MCF 10A (cell line): ENCODE measurements at places on chromosomes 4 and X. TPM values are rescaled to one million over a fixed set of nuclear protein-coding genes. Genes with fewer than 3 reads are reported as not detected.
A peak's percentile ranks its signal among the peaks of the same experiment; 100 is the strongest.

GRCh38 chrX:65821721-65822496 lies 154.5 kb downstream of the MSN start:
- peak; percentile 6 for DNase-seq

DNA sequence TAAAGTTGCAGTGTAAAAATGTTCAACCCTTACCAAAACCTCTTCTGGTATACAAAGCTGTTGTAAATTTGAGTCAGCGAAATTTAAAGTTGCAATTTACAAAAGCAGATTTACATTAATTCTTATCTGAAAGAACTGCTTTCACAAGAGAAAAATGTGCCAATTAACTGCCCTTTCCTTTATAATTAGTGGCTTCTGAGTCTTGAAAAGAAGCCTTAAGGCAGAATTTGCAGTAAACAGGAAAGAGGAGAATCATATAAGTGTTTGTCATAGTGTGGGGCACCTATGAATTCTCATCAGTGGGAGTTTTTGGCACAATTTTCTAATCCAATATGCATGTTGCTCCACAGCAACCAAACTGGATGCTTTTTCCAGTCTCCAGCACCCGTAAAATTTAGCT lies 125.3 kb upstream of the GABRG1 start:
- no peak for DNase-seq

DNA sequence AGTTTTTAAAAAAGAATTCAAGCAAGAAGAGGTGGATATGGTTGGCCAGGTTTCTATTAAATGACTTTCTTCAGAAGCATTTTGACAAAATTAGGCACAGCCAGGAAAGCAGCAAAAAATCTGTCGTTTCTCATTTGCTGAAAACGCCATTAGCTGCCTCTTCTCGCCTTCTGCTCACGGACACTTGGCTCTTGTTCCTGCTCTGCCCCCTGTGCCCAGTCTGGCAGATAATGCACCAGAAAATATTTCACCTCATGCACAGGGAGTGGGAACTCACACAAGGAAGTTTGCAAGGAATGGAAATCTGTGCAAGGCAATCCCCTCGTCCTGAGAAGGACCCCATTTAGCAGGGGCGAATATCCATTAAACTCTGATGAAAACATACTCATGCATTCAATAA lies 260.0 kb downstream of the PACRGL start:
- DNase-seq, result no peak

DNA sequence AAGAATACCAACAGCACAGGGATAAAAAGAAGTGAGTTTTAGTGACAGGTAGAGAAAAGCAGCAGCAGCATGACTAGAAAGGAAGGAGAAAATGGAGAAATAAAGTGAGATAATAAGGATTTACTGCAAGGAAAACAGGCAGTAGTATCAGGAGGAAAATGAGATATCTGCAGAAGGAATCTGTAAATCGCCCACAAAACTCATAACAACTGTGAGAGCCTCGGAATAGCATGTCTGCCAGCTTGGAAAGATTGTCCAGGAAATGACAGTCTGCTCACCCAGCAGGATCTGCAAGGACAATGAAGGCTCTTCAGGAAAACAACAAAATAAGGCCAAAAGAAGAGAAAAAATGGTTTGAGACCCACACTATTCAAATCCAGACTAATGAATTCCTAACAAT lies 47.4 kb downstream of the CXXC4 start:
- no peak for DNase-seq

DNA sequence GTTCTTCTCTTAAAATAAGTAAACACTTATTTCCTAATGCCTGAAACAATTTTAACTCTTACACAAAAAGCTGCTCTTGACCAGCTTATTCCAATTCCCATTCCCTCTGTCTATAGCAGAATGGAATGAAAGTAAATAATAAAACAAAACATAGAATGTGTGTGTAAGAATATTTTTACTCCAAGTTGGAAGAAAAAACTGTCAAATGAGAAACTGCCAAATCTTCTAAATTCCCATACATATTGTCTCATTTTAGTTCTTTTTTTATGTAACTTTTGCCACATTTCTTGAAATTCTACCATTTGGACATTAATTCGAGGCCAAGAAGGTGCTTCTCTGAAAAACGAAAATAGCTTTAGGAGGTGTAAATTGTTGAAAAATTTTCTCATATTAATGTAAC lies 477.1 kb downstream of the FAT4 start:
- DNase-seq, result no peak

DNA sequence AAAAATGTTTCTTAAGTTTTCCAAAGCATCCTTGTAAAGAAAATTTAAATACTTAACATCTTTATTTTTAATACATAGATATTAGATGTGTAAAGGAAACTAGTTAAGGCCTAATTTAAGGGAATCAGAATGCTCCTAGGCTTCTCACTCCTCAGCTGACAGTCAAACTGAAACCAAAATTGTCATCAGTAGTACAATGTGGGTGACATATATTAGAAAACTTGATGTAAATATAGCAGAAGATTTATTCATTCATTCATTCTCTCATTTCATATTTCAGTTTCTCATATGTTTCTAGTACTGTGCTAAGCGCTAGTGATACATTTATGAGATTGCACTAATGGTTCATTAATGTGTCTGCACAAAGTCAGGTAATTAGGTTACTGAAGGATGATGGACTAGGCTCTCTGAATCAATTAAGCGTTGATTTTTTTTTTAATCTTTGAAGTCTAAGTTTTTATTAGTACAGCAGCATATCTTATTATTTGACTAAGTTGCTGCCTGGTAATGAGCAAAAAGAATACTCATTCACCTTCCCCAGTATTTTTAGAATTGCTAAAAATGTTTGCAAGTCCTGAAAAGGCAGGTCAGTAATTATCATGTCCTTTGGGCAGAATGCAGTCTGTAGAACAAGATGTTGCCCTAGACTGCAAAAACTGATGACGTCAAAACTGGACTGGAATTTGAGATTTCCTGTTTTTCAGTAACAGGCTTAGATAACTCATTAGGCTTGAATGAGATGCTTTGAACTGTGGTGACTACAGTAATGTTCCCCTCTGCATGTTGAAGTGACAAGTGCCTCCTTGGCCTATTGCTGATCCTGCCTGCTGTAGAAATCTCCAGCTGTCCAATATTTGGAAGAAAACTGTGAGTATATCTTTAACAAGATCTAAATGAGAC lies 128.7 kb downstream of the ARHGAP24 start:
- DNase-seq, result no peak

DNA sequence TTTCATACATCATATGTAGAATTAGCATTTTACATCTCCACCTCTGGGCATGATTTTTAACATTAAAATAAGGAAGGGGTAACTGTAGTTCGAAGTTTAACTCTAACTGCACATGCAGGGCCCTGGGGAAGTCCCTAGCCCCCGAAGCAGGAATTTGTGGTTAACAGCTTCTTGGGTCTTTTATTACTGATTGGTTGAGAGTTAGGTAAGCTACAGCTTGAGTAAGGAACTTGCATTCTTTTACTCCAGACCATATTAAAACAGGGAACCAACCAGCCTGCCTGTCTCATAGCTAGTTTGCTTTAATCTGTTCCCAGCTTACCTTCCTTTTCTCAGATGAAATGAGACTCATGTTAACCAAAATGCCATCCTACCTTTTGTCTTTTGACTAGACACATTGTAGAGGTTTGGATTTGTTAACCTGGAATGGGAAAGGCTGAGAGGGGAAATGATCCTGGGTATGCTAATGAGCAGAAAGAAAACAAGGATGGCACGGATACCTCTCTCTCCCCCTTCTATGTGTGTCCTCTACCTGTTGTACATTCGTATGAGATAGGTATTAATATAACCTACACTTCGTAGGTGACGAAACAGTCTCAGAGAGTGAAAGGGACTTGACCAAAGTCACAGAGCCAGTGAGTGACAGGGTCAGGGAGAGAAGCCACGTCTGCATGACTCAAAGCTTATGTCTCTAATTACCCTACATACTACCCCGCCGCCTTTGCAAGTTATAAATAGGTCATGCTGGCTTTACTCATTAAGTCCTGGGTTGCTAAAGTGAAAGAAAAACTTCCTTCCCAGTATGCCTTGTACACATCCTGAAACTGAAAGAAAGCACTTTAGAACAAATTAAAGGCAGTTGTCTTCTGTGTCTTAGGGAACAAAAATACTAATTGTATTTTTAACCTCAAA lies 119.5 kb upstream of the AFF2 start:
- peak; percentile 50 for DNase-seq

The CDKL5 gene
- total RNA-seq, result 8.2 and 8.3 TPM in 2 replicates

DNA sequence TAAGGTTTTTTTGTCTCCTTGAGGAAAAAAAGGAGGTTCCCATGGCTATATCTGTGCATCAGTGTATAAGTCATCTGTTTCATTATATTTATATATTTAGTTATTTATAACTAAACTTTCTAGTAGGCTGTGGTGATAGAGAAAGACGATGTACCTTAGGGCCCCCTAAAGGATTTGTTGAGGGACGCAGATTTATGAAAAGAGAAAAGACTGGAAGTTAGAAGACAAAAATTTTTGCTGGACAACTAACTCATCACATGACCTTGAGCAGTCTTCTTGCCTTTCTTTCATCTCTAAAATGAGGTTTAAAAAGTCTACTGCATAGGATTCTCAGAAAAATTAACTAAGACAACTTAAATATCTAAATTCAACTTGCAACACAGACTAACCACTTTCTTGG lies 6.1 kb downstream of the GASK1B start:
- DNase-seq, result no peak

DNA sequence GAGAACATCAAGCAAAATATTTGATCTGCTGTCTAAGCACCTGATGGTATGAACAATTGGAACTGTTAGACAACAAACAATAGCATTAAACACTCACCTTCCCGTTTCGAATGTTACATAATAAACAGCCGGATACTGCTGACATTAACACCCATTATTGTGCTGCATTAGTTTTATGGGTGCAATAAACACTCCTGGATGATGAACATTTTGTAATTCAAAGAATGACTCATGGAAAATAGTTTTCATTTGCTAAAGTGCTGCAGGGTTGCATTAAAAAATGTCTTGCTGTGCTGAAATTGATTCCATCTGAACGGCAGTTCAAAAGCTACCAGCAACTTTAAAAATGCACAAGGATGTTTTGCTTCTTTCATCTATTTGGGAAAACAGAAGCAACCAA lies 100.8 kb upstream of the SORBS2 start:
- peak; percentile 56 for DNase-seq

- no peak for DNase-seq
These were observed 63.5 kb upstream of the PJA1 start for GRCh38 chrX:69228732-69229131.

The BMPR1B gene
- 17.2 and 18.8 TPM in 2 replicates for total RNA-seq

DNA sequence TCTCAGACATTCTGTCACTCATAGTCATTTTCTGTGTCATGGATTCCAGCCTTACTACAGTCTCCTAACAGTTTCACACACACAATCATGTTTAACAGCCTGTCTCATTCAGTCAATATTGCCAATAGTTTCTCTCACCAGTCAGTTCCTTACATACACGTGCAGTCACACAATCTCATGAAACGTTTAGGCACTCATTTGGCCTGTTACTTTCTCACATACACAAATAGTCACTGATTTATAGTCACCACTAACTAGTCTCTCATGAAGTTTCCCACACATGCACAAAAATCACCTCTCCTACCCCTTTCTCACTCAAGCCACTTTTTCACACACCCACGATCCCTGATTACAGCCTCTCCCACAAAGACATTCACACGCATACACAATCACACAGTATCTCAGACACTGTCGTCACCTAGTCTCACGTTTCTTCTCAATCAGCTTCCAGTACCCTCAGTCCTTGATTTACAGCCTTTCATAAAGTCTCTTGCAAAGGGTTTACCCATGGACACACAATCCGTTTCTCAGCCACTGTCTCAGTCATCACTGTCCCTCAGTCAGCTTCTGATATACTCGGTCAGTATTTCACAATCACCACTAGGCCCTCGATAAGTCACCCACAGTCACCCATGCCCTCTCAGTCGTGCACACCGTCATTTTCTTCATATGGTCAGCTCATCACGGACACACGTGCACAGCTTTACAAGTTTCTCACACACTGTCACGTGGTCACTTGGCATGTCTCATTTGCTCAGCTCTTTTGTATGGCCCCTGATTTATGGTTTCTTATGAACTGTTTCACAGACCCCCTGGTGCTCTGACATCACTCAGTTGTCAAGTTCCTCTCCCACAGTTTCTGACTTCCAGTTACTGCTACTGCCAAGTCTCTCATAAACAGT lies 4.2 kb upstream of the CFP start:
- DNase-seq, result no peak

- no peak for DNase-seq
These were observed 972.1 kb downstream of the C4orf33 start for GRCh38 chr4:130068072-130068471.

The NPY1R gene
- total RNA-seq, result 0.63 and 2.8 TPM in 2 replicates

- DNase-seq, result no peak
These were observed 58.3 kb downstream of the TLR10 start for GRCh38 chr4:38724475-38724808.

The ADH1B gene
- 24.2 and 32.0 TPM in 2 replicates for total RNA-seq

The HOPX gene
- not detected in 2 replicates for total RNA-seq

The UBA6 gene
- 83.1 and 97.4 TPM in 2 replicates for total RNA-seq

GRCh38 chr4:118760493-118760892 lies 75.3 kb downstream of the METTL14 start:
- no peak for DNase-seq

DNA sequence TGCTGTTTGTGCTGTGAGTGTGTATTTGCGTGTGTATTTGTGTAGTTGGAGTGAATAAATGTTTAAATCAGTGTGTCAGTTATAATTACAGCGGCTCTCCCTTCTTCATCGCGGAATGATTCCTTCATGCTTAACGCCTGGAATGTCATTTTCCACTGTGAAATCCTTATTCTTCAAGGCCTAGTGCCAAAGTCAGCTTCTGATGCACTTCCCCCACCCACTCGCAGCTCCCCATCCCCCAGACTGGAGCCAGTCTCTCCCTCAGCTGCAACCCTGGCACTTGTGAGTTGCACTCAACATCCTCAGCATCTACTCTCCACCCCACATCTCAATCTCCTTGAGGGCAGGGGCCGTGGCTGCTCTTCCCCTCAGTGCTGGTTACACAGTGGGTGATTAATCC lies 583.0 kb downstream of the BCOR start:
- DNase-seq, result no peak

The TLR6 gene
- 7.7 and 11.4 TPM in 2 replicates for total RNA-seq

- DNase-seq, result no peak
These were observed 22.1 kb upstream of the OPN1LW start for GRCh38 chrX:154121961-154122360.

- no peak for DNase-seq
These were observed 98.8 kb upstream of the STX18 start for GRCh38 chr4:4640692-4641091.

- DNase-seq, result peak; percentile 18
These were observed 18.4 kb upstream of the CTSO start for GRCh38 chr4:155972098-155972497.

DNA sequence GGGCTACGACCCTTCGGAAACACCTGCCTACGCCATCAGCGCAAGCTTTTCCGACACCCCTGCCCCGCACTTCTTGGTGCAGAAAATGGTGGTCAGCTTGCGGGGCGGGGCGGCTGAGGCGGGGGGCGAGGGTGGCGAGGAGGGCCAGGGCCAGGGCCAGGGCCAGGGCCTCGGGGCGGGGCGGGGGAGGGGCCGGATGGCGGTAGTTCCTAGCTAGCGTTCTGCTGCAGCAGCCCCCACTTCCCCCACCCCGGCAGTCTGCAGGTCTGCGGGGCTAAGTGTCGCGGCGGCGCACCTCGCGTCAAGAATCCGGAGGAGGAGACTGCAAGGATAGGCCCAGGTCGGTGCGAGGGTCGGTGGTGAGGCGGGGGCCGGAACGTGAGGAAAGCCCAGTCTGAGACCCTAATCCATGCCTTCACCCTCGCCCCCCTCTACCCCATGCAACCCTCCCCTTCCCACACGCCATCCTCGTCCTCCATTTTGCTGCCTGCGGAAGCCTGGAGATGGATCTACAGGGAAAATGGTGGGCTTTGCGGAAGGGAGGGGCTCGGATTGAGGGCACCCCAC lies 600 bp downstream of the BEX4 start:
- DNase-seq, result no peak
